ENCODE measurements at places on chromosomes 3 and 15.

DNA sequence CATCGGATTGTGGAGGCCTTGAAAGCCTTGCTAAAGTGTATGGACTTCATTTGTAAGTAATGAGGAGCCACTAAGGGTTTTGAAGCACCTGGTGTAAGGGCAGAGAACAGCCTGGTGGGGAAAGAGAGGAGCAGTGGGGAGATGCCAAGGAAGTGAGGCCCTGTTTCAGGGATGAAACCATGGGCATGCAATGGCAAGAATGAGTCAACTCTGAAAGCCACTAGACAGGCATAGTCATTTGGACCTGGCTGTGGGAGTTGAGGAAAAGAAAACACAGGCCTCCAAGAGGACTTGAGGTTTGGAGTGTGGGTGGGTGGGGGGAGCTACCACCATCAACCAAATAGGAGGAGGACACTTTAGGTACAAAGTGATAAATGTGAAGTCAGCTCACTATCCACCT lies 7.6 kb downstream of the XCR1 start:
- no peak for DNase-seq

DNA sequence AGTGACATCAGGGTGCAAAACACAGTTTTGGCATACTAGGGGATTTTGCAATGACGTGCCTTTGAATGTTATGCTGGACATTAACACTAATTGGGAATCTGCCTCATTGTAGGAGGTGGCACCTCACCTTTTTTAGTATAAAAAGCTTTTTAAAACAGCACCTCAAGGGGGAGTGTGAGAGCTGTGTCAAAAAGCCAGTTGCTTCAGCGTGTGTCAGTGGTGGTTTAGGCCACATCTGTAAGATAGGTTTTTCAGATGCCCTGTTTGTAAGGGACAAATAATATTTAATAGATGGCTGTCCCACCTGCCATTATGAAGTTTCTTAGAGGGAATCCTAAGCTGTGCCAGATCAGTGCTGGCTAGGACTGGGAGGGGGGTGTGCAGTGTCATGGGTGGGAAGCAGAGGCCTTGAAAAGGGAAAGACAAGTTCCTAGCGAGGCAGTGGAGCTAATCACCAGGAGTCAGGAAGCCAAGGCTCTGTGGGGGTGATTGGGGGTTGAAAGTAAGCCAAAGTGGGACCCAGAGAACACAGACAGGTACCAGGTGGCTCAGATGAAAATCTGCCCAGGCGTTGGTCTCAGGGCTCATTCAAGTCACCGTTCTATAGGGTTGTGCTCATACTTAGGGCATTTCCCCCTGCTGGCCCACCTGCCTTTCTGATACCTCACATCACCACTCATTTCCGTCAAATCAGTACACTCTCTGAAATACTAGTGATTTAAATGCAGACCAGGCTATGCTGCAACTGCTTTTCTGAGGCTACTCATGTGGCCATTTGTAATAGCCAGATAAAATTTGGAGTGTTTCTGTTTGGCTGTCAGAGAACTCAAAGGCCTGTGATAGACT lies 120.5 kb downstream of the BBX start:
- DNase-seq, result no peak

DNA sequence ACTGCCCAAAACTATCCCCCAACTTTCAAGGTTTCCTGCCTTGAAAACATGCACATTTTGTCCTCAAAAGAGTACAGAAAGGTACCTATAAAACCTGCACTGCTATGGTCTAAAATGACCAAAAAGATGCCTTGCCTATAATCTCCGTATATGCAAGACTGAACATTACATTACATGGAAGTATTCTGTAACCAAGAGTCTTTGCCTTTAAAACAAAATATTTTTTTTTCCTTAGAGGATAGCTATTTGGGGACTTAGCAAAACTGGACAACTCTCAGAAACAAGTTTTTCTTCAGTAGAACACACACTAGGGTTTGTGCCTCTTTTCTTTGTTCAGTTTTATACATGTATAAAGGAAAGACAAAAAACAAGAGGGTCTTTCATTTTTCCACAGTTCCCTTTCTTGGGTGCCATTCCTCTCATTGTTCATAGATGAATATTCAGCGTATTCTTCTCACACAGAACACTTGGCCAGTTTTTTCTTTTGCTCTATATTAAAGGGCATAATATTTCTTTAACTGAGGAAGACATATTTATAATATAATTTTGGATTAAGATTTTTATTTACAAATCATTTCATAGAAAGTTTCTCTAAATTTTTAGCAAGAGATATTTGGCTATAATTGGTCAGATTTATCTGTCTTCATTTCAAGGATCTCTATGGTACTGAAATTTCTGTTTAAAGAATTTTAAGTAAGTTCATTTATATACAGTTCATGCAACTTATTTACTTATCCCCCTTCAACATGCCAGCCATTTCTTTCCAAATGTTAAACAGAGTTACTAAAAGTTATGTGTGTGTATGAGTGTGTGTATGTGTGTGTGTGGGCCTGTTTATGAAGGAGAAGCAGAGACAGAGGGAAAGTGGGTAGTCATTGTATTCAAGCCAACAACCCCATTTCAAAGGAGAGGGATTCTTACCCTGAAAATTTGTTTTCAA lies 142.6 kb downstream of the ZBTB20 start:
- no peak for DNase-seq

DNA sequence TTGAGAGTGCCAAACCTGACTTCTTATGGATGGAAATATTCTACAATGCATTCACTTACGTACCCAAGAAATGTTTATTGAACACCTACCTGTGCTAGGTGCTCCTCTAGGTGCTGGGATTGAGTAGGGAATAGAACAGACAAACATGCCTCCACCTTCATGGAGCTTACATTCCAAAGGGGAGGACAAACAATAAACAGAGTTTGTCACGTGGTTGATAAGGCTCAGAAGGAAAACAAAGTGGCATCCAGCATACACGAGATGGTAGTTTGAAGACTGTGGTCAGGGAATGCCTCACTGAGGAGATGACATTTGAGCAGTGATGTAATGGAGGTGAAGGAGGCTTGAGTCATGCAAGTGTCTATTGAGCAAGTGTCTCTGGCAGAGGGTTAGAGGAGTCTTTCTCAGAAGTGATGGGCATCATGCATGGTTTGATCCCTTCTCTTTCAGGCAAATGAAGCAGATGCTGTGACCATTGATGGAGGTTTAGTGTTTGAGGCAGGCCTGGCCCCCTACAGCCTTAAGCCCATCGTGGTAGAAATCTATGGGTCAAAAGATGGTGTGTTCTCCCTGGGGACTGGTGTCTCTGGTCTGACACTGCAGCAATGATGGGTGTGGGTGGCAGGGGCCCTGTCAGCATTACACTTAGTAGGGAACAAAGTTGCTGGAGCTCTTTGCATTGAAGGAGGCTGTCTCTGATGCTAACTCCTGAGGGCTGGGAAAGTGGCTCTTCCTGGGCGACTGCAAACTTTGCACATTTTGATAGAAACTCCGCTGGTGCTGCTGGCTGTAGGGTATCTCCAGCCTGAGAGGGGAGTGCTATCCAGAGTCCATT lies 29.7 kb upstream of the TOPBP1 start:
- DNase-seq, result no peak

GRCh38 chr3:195255571-195256501 lies 15.1 kb downstream of the XXYLT1 start:
- no peak for DNase-seq

GRCh38 chr3:178583963-178584575 lies 47.8 kb downstream of the KCNMB2 start:
- DNase-seq, result no peak

GRCh38 chr3:52742418-52743041 lies 28.2 kb downstream of the NEK4 start:
- DNase-seq, result peak; percentile 33

DNA sequence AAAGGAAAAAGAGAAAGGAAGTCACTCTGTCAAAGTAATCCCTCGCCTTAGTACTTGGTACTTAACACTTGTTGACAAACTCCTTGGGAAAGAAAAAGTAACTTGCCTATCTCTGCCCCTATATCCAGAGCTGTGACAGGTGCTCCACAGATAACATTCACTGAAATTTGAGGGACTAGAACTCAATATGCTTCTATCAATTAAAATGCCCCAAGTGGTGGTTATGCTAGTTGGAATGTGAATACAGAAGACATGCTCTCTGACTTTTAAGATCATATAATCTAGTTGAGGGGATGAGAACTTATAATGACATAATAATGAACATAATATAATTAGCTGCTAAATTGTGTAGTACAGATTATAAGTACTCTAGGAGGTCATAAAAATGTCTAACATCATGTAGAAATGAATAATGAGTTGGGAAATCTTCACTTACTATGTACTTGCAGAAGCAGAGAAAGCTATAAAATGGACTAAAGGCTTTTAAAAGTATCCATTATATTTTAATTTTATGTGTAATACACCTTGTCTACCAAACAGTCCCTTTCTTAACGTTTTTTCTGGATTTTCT lies 153.1 kb upstream of the CCDC54 start:
- DNase-seq, result no peak

- peak; percentile 36 for DNase-seq
Observed at GRCh38 chr3:72255791-72256559, 471.0 kb upstream of the PROK2 start.

GRCh38 chr3:119227070-119227850 lies 13.4 kb downstream of the B4GALT4 start:
- no peak for DNase-seq

DNA sequence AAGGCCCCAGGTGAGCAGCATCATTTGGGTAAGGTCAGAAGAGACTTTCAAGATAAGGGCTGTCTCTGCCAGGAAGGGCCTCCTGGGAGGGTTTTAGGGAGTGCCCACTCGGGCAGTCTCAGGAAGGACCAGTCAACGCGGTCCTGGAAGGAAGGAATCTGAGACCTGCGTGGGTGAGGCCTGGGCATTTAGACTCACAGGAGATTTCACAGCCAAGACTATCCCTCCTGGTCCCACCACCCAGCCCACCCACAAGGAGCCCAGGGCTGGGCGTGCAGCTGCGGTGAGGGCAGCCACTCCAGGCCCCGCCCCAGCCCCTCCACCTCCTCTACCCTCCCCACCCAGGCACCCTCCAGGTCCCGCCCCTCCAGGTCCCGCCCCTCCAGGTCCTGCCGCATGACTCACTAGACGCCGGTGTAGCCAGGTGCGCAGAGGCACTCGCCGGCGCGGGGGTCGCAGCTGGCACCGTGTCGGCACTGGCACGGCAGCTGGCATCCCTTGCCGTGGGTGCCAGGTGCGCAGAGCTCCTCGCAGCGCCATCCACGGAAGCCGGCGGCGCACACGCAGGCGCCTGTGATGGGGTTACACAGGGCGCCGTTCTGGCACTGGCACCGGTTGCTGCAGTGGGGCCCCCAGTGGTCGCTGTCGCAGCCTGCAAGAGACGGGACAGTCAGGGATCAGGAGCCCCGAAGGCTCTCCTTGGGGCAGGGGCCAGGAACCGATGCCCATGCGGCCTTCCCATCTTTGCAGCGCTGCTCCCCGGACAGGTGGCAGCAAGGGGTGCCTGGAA lies 112.7 kb downstream of the RAB11A start:
- DNase-seq, result peak; percentile 68

GRCh38 chr3:30826531-30826942 lies 67.9 kb downstream of the GADL1 start:
- no peak for DNase-seq

DNA sequence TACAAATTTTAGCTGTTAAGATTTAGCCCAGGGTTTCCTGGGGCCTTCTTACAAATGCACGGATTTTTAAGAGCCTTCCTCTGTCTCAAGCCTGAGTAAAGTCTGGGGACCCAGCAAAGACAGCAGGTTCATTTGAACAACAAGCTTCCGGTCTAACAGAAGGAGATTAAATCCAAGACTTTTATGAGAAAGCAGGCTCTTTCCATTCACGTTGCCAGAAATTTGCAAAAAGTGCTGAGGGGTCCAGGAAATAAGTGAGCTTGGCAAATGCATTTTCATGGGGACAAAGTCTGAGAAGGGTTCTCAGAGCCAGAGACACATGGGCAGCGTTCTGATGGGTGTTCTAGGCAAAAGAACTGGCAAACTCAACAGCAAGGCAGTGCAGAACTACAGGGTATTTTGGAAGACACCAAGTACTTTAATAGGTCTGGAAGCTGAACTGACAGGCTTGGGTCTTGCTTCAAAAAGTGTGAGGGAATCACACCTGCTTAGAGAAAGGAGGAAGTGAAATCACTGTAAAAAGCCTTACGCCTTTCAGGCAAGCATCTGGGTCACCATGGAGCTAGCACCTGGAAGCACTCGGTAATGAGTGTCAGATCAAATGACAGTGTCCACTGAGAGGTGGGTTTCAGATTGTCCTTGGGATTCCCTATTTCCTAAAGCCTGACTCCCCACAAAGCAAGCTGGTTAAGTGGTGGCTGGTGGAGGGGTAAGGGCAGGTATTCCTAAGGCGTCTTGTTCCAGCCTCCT lies 115.8 kb upstream of the ARHGEF3 start:
- DNase-seq, result peak; percentile 39

GRCh38 chr15:50181201-50181968 lies 611 bp upstream of the SLC27A2 start:
- DNase-seq, result no peak

DNA sequence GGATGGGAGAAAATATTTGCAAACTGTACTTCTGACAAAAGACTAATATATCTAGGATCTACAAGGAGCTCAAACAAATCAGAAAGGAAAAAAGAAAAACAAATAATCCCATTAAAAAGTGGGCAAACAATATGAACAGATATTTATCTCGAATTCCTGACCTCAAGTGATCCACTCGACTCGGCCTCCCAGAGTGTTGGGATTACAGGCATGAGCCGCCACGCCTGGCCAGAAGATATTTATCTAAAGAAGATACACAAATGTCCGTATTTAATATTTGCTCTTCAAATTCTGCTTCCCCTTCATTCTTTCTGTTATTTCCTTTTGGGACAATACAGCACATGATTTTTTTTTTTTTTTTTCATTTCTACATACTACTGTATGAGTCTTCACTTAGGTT lies 151.7 kb upstream of the GRM7 start:
- DNase-seq, result no peak

DNA sequence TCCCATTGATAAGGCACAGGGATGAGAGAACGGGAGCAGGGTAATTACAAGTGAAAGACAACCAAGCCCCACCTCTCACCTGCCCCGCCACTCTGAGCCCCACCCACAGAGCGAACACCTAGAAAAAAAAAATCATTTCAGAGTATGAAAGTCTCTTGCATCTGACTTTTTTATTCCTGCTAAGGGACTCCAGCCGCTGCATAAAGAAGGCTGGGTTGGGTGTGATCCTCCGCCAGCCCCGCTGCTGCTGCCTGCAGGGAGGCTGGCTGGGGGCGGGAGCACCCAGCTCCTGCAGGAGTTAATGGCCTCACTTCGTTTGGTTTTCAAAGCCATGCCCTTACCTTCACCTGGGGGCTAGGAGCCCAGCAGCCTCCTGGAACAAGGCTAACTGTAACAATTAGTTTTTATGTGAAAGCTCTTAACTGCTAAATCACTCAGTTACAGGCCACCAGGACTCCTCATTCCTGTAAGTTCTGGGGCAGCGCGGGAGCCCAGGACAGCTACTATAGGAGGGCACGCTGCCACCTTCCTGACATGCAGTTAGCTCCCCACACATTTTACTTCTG lies 78.0 kb upstream of the SNRPA1 start:
- no peak for DNase-seq

GRCh38 chr15:62545467-62546227 lies 380.6 kb upstream of the C2CD4B start:
- DNase-seq, result no peak
